EL (cell line): ENCODE measurements at places on chromosomes 1 and 21.

DNA sequence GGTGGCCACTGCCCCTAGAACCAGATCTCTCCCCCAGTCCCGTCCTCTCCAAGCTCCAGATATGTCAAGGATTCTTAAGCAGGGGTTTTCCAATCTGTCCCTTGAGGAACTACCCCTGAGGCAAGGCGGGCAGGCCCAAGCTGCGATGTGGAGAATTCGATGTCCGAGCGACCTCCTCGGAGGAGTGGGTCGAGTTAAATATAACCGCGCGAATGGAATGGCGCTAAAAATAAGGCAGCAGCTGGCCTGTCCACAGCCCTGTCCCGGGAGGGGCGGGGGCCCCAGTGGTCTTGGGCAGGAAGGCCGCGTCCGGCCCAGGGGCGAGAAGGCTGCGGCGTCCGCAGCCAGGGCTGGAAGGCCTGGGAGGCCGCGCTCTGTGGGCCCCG is 5.8 kb upstream of the FOXD3 start:
- DNase-seq: no peak

DNA sequence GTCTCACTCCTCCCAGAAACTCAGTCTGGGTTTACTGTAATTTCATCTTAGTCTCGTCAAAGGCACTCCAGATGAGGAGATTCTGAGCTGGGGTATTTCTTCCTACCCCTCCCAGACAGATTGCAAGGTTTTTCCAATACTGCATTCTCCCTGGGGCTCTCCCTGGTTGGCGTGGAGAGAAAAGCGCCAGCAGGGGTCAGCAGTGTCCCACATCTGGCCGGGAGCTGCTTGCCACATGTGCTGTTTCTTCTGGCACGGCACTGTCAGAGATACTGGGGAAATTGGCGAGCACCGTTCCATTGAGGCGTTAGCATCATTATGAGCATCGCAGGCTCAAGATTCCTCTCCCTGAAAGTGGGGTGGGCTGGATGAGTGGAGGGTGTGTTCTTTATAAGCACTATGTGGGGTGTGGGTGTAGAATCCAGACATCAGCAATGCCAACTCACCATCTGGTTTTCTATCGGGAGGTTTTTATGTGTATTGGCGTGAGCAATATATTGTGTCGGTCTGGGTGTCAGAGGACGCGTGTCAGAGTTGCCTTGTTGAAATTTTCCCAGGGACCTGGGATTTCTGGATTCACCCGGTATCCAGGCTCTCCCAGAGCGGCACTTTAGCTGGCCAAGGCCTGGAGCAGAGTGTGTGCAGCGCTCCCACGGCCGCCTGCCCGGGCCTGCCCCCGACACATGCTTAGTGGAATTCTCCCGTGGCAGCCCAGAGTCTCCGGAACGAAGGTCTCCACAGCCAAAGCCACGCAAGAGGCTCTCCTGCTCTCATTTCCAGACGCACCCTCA is 8.0 kb upstream of the NAV1 start:
- DNase-seq: peak; percentile 82

DNA sequence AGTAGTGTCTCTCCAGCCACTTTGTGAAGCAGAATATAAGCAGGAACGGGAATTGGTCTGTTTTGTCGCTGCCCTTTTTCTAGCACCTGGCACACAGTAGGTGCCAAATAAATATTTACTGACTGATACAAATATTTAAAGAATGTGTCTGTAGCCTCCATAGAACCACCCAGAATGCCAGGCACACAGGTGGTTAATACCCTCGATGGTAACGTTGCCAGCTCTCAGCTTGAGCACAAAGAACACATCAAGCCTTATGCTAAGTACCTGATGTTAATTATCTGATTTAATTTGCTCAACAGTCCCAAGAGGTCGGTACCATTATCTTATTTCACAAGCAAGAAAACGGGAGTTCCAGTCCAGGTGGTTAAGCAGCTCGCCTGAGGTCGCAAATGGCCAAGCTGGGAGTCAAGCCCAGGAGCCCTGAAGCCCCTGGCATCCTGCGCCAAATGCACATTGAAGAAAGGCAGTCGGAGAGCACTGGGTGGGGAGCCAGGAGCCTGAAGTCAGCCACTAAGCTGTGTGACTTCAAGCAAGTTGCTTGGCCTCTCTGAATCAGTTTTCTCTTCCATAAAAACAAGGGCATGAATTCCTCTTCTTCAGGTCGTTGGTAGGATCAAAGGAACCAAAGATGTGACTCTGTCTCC is 26.4 kb downstream of the HSPG2 start:
- no peak for DNase-seq

- peak; percentile 81 for DNase-seq
These were observed 24.3 kb downstream of the EBNA1BP2 start for GRCh38 chr1:43147625-43148327.

GRCh38 chr1:155319536-155319935 is 1.2 kb upstream of the RUSC1 start:
- no peak for DNase-seq

- DNase-seq: peak; percentile 20
These were observed 570.1 kb upstream of the CXADR start for GRCh38 chr21:16942703-16943102.

GRCh38 chr21:32547018-32547417 is 38.3 kb downstream of the TCP10L start:
- no peak for DNase-seq
